ENCODE measurements at places on chromosomes 11 and 22.

- DNase-seq: no peak
Observed at GRCh38 chr11:70838198-70838597, 414.2 kb downstream of the SHANK2 start.

DNA sequence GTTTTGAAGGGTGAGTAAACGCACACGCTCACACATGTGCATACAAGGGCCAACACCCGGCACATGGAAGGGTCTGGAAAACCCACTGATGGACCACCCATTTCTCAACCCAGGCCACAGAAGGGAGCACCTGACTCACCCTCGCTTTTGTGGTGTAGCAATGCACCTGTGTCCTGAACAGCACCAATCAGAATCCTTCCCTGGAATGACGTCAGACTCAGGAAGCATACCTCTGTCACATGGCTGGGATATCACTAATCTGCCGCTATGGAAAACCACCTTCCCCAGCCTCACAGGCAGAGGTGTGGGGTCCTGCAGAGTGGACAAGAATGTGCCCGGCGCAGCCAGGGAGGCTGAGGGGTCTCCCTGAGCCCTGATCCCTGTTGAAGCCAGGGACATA is 9.0 kb upstream of the OSM start:
- DNase-seq: no peak

- peak; percentile 78 for DNase-seq
Observed at GRCh38 chr11:11848891-11849746, 7.3 kb downstream of the USP47 start.

GRCh38 chr22:48531108-48531507 is 1296.6 kb downstream of the BRD1 start:
- no peak for DNase-seq

DNA sequence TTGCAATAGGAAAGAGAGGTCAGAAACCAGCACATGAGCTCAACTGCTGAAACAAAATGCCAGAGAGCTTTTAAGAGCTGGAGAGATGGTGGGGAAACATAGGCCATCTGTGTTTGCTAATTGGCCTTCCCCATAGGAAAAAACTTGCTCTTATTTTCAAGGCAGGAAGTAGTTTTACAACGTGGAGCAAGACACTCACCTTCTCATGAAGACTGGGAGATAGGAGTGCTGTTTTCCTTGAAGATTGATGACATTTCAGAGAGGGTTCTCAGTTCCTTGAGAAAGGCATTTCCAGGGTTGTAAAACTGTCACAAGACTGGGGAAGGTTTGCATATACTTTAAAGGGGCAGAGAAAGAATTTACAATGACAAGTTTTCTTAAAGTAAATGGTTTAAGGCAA is 586.3 kb upstream of the RAG2 start:
- no peak for DNase-seq

DNA sequence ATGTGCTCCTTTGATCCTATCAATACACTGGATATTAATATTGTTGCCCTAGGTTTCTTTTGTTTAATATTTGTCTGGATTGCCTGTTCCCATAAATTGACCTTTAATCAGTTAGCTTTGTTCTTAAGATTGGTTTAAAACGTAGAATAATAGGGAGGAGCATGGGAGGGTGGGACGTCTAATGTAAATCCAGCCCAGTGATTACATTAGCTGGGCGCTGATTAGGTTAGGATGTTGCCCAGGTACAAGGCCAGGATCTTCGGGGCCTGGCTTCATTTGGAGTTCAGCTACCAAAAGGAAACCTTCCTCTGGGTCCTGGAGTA is at the start of gene SRSF8:
TSS of gene SRSF8 (plus strand) at position 204 of the 323 bp plus-strand sequence. CDS start 308 bp downstream, outside the sequence.
- DNase-seq: no peak

DNA sequence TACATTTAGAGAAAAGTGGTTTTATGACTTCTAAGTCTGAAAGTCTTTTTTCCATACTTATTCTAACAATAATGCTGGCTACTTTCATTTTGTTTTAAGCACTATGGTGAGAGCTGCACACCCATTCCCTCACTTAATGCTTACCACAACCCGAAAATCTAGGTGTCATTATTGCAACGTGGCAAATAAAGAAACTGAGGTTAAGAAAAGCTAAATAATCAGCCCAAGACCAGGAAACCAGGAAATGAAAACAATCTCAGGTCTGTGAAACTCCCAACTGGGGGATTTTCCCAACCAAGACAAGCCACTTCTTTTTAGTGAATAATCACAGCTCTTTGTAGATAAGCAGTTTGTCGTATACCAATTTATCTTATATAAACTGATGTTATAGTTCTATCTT is 126.3 kb downstream of the SLC1A2 start:
- no peak for DNase-seq

- DNase-seq: peak; percentile 73
Observed at GRCh38 chr22:20196094-20196842, 45.4 kb upstream of the CCDC188 start.

- peak; percentile 18 for DNase-seq
Observed at GRCh38 chr11:103737747-103738146, 298.7 kb upstream of the DDI1 start.

GRCh38 chr11:10808235-10808552 is 532 bp downstream of the EIF4G2 start:
- no peak for DNase-seq

DNA sequence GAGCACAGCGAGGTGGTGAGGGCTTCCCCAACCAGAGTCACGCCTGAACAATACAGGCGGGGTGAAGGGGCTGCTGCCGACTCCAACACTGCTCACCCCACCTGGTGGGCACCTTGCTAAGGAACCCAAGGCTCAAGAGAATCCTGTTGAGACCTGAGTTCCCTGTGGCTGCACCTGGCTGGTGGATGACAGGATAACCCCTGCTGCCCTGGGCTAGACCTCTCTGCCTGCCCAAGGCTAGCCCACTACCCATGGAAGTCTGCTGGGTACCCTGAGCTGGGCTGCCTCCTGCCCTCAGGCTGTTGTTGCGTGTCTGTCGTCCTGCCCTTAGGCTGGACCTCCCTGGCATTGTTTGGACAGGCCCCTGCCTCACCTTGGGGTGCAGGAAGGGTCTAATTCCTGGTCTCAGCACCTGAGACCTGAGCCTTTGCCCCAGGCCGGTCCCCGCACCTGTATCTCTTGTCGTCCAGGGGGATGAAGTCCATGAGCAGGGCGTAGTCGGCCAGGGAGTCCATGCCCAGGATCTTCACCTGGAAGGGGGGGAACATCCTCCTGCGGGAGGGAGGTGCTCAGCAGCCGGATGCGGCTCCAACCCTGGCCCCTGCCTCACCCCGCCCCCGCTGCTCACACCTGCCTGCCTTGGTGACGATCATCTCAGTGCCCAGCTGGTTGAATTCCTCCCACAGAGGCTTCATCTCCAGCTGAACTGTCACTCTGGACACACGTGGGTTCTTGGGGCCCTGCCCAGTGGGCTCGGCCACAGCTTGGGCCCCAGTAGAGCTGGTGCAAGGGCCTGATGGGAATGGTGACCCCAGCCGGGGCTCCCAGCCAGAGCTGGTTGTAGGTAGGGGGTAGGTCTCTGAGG is 4.9 kb upstream of the NUDT8 start:
- no peak for DNase-seq

DNA sequence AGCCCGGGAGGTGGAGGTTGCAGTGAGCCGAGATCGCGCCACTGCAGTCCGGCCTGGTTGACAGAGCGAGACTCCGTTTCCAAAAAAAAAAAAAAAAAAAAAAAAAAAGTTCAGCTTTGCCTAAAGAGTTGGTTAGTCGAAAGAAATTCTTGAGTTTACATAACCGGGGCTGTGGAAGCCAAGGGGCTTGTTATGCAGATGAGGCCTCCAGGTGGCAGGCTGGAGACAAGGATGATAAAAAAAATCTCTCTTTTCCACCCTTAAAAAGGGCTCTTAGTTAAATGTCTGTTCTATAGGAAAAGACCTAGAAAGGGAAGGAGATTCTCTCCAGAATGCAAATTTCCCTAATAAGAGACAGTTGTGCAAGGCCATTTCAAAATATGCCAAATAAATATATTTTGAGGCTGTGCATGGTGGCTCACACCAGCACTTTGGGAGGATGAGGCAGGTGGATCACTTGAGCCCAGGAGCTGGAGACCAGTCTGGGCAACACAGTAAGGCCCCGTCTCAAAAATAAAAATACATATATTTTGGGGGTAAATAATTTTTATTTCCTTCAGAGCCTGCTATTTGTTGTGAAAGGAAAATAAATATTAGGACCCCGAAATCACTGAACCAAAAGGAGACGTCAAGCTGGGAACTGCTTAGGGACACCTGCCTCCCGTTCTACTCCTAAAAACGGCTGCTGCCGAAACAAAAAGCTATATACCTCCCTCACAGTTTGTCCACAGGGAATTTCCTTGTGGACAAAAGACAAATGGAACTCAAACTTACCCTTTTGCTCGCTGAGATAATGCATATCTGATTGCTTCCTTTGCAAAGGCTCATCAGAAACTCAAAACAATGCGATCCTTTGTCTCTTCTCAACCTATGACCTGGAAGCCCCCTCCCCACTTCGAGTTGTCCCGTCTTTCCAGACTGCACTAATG is 2.4 kb upstream of the IFITM2 start:
- peak; percentile 87 for DNase-seq

GRCh38 chr11:45769960-45770359 is 35.0 kb upstream of the SLC35C1 start:
- DNase-seq: no peak

GRCh38 chr11:105612771-105613170 is 2.9 kb downstream of the GRIA4 start:
- DNase-seq: peak; percentile 86

GRCh38 chr11:2299773-2300172 is 1.9 kb downstream of the C11orf21 start:
- no peak for DNase-seq

DNA sequence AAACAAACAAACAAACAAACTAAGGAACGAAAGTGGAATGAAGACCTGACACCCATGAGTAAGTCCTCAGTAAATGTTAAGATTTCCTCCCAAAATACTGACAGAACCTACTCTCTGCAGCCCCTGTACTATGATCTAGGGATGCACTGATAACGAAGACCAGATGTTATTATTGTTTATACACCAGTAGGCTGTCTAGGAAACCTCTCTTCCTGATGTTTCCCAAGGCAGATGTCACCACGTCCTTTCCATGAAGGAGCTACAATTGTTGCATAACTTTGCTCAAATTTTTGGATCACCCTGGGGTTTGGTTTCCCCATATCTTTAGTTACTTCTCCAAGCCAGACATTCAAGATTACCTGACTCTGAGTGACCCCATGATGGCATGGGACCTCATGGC is 340.7 kb downstream of the MIAT start:
- DNase-seq: peak; percentile 18

DNA sequence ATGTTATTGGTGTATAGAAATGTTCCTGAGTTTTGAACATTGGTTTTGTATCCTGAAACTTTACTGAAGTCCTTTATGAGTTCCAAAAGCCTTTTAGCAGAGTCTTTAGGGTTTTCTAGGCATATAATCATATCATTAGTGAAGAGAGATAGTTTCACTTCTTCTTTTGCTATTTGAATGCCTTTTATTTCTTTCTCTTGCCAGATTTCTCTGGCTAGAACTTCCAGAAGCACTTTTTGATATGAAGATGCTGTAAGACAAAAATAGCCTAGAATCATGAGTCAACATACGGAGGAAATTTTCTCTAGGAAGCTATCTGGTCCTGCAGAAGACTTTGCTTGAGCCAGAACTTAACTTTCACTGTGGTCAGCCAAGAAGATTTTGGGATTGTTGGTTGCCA is 86.7 kb upstream of the IZUMO1R start:
- no peak for DNase-seq

DNA sequence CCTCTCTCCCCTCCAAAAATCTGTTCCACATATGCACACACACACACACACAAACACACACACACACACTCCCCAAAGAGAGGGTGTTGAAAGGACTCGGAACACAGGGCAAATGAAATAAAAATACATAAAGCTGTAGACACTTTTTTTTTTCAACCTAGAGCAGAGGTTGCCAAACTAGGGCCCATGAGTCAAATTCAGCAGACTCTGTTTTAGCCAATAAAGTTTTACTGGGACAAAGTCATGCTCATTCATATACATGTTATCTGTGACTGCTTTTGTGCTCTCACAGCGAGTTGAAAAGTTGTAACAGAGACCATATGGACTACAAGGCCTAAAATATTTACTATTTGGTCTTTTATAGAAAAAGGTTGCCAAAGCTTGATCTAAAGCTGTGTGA is 8.9 kb downstream of the IMMP1L start:
- no peak for DNase-seq

- DNase-seq: no peak
Observed at GRCh38 chr11:12170984-12171383, 60.6 kb downstream of the MICAL2 start.

DNA sequence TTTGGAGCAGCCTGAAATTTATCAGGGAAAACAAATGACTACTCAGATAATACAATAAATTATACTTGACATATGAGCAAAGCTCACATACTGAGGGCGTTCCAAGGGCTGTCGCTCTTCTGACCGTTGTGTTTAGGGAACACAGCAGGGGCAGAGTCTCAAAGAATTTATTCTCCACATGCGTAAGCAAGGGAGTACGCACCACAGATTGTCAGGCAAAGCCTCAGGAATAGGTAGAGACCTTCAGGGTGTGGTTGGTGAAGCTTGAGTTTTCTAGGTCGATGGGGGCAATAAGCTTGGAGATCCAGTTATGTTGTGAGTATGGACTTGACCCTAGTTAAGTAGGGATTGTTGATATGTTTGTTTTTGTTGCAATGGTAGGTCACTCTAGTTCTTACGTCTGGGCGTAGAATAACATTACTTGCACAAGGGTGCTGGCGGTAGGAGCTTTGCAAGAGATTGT is 830 bp downstream of the ACAT1 start:
- DNase-seq: peak; percentile 81

DNA sequence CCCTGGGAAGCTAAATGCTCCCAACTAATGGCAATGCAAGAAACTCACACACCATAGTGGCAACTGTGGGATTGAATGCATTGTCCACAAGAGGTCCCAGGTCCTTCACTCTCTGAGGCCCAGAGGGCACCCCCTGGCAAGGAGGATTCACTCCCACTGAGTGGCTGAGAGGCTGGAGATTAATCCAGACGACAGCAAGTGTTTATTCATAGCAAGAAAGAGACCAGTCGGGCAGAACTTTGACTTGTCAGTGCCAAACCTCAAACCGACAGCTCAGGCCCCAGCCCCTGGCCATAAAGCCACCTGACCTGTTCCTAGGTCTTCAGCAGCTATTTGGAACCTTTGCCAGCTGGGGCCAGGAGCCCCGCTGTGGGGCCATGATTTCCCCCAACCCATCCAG is 54.5 kb upstream of the MPEG1 start:
- DNase-seq: no peak

GRCh38 chr11:44376423-44376822 is 66.5 kb upstream of the ALX4 start:
- DNase-seq: no peak

- DNase-seq: no peak
Observed at GRCh38 chr22:23831781-23832180, 7.0 kb downstream of the DERL3 start.

DNA sequence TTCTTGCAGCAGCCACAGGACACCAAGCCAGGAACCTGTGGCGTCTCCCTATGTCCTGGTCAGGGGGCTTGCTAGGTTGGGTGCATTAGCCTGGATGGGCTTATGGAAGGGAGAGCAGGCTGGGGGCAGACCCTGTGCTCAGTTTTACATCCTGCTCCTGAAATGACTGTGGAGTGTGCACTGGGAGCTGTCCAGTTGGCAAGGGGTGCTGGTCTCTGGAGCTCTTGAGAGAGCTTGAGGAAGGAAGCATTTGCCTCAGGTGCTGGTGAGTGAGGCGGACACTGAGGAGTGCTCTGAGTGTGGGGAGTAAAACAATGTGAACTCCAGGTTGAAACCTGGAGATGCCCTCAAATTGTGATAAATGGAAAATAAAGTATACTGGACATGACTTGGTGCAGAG is 3.4 kb downstream of the SCGB1D4 start:
- peak; percentile 52 for DNase-seq

GRCh38 chr11:72358466-72359405 is 75.6 kb downstream of the CLPB start:
- no peak for DNase-seq

GRCh38 chr22:24564376-24565058 is 8.7 kb downstream of the SNRPD3 start:
- DNase-seq: no peak

Measured in eye (tissue), 1 donor.